ENCODE measurements at places on chromosomes 7 and 10. TPM values are rescaled to one million over a fixed set of nuclear protein-coding genes. Genes with fewer than 3 reads are reported as not detected.

DNA sequence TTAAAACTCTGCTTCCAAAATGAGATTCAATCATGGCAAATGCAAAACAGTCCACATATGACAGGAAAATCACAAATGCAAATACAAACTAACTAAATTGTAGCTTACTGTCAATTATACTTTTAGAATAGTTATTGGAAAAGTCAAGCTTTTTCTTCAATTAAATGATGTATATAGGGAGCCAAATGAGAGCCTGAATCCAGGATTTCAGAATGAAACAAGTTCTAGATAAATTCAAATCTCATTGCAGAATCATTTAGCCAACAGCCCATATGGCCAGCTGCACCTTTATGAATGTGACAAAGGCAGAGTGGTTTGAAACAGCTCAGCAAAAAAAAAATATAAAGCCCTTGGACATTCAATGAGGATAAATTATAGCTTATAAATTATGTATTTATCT, 82.2 kb upstream of the SCIN start:
- no peak for DNase-seq

DNA sequence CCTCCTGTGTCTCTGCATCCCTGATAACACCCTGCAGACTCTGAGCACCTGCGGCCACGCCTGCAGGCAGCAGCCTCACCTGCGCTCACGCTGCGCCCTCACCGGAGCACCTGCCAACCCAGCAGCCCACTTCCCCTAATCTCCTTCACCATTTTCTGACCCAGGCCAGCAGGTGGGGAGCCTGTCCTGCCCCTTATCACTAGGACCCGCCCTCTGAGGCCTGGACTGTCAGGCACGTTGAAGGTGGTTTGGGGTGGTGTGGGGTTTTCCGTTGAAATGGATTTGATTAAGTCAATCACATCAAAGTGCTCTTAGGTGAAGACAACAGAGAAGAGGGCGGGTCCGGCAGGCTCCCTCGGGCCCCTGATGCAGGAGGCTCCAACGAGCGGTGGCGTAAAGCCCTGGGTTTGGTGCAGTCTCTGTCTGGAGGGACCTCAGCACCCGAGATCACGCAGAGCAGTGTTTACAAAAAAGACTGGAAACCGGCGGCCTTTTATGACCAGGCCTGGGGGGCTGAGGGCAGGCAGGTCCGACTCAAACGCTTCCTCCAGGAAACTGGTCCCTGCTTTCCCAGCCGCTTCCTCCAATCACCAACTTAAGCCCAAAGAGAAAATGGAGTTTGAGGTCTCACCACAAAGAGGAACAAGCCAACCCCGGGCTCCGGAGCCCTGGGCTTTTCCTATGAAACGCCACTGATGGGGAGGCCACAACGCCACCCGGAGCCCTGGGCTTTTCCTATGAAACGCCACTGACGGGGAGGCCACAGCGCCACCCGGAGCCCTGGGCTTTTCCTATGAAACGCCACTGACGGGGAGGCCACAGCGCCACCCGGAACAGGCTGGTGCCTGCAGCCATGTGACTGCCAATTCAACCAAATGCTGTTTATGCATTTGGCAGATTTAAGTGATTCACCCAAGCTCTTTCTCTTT, 45.5 kb downstream of the DPYSL4 start:
- DNase-seq = no peak

DNA sequence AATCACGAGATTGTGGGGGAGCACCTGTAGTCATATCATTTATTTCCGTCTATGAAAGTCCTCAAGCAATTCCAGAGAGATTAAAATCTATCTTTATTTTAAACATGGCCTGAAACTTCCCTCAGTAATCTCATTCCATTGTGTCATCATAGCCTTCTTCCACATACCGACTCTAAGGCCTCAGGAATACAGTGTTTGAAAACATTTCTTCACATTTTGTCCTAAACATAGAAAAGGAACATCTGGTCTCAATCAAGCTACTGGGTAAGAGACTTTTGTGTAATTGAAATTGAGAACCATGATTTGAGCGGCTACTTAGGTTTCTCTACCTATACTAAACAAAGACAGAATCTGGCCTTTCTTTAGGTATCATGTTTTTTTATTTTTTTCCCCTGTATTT, 78.0 kb upstream of the ELMO1 start:
- no peak for DNase-seq

- DNase-seq = peak; percentile 14
These were observed 748 bp downstream of the PHTF2 start for GRCh38 chr7:77799078-77799964.

GRCh38 chr7:100865938-100866728, 1.1 kb upstream of the TRIP6 start:
- DNase-seq = no peak

DNA sequence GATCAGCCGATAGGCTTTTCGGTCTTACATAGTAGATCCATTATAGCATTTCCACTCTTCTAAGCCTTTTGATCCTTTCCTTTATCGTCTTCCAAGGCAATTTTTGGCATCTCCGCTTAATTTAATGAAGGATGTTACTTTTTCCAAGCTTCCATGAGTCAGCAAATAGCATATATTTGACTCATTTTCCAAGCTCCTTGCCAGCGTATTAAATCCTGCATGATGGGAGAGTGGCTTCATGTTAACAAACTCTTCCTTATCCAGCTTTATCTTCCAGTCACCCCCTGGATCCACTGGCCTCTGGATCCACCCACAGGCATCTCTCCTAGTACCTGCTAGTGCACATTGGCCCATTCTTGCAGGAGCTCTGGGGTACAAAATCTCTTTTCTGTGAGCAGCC, 13.0 kb downstream of the OR9A2 start:
- DNase-seq = peak; percentile 87

- no peak for DNase-seq
These were observed 739.7 kb upstream of the FZD8 start for GRCh38 chr10:36381748-36382147.

DNA sequence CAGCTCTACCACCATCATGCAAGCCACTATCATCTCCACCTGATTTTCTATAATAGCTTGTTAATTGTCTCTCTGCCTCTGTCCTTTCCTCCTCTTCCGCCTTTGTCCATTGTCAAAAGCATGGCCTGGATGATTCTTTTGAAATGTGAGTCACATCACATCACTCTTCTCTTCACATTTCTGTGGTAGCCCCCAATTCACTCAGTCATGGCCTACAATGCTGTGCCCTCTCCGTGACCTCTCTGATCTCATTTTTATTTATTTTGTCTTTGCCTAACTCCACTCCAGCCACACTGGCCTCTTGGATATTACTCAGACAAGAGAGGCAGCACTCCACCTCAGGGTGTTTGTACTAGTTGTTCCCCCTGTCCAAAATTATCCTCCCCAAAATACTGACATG, 4.9 kb upstream of the ABCB4 start:
- peak; percentile 71 for DNase-seq

DNA sequence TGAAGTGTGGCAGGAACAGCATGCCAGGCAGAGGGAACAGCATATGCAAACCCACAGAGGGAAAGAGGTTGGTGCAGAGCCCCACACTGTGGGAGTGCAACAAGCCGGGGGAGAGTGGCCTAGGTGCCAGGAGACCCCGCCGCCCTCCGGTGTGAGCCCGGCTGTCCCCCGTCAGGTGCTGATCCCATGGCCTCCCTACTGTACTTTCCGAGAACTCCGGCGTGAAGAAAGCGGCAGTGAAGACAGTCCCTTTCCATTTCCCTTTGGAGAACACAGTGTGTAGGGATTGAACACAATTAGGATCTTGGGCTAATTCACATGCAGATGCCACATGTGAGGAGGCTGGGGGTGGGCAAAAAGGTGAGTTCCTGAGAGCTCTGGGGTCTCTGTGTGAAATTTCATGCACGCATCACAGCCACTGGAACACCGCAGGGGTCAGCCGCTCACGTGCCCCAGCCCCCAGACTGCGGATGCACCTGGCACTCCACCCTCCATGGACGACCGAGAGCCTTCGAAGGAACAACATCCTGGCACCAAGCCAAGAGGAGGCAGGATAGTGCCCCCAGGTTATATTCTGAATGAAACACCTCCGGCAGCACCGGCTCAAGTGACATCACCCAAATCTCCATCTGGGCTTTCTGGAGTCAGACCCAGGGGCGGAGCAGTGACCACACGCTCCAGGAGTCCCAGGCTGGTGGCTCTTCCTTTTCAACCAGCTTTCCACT, 82.1 kb upstream of the PPP2R2D start:
- DNase-seq = no peak

DNA sequence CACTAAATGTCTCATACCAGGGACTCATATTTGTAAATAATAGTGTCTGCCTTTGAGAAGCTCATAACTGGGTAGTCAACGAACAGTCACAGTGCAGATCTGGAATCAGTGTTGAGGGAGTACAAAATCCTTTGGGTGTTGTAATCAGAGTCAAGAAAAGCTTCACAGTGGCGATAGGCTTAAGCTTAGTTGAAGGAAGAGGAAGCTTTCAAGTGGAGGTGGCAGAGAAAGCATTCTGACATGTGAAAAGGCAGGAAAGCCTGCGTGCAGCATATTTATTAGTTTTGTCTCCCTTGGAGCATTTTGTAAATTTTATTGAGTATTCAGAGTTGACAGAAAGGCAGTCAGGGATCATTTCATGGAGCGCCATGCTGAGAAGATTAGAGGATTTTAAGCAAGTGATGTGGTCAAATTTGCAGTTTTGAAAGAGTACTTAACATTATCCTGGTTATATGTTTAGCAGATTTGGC, 104.9 kb downstream of the ADK start:
- no peak for DNase-seq

DNA sequence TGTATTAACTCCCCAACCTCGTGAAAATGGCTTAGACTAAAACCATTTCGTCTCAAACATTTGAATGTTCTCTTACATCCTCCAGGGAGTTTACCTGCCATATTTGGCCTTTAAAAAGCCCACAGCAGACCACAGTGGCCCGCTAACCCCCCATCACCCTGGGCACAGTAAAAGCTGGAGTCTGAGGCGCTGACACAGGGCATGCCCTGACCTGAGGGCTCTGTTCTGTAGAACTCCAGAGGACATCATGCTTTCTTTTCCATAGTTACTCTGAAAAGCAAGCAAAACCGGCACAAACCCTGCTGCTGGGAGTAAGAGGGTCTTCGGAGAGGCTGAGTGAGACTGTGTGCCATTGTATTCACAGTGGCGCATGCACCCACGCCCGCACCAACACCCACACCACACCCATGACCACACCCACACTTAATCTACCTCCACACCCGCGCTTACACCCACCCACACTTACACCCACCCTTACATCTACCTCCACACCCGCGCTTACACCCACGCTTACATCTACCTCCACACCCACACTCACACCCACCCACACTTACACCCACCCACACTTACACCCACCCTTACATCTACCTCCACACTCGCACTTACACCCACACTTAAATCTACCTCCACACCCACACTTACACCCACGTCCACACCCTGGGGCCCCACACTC, 32.1 kb downstream of the LRRC27 start:
- DNase-seq = peak; percentile 71

DNA sequence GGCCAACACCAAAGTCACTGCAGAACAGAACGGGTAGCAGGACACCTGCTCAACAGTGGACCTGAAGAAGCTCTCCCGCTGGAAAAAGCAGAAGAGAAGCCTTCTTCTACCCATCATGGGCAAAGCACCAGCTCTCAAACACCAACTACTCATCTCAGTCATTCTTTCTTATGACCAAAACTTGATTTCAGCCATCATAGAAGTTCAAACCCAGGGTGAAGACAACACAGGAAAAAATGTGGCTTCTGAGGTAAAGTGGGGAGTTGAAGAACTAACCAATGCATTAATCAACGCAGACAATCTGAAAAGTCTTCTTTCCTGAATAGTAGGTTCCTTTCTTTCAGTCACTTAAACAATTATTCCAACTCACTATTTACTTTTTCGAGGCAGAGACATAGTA, 83.3 kb downstream of the ELMO1 start:
- DNase-seq = no peak

DNA sequence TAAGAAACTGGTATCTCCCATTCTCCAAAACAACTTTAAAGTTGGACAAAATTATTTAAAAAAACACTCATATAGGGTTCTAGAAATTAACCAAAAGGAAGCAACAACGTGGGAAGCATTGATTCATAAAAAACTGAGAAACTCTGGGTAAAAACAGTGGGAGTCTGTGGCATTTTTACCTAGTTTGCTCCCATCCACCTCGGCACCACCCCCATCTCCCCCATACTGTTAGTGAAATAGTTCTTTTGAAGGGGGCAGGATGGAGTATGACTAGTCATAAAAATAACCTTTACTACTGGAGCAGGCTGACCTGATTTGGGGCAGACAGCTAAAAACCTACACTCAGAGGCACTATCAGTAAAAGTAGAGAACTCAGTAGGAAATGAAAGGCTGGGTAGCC, 123.2 kb downstream of the AVL9 start:
- no peak for DNase-seq

CXCL12 gene
- 48.2 TPM for total RNA-seq

Data from astrocyte (in vitro differentiated cells and primary cell).